ENCODE measurements at places on chromosomes 7 and 10. TPM values are rescaled to one million over a fixed set of nuclear protein-coding genes. Genes with fewer than 3 reads are reported as not detected.

DNA sequence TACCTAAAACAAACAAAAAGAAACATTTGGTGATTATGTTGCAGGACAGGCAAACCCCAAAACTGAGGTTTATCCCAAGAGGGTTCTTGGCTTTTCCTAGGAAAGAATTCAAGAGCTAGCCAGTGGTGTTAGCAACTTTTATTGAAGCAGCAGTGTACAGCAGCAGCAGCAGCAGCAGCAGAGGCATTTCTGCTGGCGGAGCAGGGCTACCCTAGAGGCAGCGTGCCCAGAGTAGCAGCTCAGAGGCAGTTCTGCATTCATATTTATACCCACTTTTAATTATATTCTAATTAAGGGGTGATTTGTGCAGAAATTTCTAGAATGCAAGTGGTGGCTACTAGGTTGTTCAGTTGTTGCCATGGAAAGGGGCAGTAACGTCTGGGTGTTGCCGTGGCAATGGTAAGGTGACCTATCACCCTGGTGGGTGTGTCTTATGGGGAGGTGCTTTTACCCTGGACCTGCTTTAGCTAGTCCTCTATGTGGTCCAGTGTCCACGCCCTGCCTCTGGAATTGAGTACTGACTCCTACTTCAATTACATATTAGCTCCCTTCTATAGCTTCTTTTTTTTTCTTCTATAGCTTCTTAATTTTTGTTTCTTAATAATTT lies 53.9 kb downstream of the VCL start:
- no peak for DNase-seq

DNA sequence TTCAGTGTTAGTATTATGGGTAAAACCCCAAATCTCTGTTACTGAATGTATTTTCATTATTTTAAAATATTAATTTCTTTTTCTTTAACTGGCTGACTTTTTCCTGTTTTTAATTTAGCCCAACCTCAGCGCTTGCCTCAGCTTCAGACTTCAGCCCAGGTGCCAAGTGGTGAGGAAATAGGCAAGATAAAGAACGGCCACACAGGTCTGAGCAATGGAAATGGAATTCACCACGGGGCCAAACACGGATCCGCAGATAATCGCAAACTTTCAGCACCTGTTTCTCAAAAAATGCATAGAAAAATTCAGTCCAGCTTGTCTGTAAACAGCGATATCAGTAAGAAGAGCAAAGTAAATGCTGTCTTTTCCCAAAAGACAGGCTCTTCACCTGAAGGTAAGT lies 57.5 kb downstream of the MDFIC start:
- peak; percentile 76 for DNase-seq

GRCh38 chr7:101990811-101991418 lies 173.5 kb downstream of the CUX1 start:
- DNase-seq: no peak

DNA sequence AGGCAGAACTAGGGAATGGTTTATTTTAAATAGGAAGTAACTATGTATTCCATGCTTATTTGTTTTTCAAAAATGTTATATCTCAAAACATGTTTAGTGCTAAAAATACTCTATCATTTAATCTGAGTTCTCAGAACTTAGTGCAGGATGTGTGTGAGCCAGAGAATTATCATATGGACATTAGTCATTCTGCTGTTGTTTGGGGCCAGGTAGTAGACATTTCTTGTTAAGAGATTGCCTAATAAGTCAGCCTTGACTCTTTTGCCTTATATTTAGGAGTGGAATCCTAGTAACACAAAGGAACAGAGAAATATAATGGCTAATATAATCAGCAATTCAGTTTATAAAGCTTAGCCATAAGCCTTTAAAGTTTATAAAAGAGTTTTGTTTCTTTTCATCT lies 149.8 kb downstream of the CCSER2 start:
- DNase-seq: no peak

GRCh38 chr7:151408498-151408838 lies 1.4 kb downstream of the WDR86 start:
- no peak for DNase-seq

DNA sequence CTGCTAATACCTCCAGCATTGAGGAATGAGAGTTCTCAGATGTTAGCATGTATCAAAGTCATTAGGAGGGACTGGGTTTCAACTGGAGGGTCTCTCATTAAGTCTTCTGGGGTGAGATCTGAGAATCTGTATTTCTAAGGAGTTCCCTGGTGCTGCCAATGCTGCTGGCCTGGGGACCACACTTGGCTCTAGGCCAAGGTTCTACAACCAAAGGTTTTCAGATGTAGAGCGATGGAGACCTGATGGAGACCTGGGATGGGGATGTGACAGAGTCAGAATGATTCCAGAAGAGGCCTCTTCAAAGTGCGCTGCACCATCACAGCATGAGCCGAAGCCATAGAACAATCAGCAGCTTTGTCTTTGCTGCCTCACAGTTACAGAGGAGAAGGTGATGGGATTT lies 27.2 kb downstream of the ST8SIA6 start:
- DNase-seq: no peak

DNA sequence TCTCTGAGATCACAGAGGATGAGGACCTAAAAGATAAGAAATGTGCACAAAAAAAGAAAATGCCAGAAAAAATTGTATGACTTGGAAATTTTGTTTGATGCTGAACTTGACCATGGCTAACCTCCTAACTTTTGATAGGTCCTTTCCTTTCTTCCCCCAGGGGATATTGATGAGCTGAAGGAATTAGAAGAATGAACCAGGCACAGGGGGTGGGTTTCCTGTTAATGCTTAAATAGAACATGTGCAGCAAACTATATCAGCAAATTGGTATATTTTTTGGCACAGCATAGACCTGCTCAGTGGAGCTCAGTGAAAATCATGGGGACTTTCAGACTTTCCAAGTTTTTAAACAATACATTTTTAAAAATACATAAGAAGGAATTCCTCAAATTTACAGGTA lies 300.7 kb downstream of the HDAC9 start:
- DNase-seq: no peak

DNA sequence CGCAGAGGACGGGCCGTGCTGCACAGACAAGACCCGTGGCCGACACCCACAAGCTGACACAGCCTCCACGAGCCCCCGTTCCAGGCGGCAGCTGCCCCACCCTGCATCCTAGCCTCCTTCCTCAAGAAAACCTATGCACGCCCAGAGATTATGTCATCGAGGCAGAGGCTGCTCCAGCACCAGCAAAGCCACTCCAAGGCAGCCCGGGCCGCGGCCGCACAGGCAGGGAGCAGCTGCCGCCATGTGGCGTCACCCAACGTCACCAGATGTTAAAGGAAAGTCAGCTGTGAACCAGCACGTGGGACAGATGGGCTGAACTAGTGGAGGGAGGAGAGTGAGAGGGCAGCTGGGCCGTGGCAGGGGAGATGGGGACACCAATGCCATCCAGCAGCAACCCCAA lies 59.8 kb downstream of the STK32C start:
- no peak for DNase-seq

- DNase-seq: peak; percentile 38
Measured at GRCh38 chr7:1673581-1674118, 3.6 kb downstream of the ELFN1 start.

GRCh38 chr7:70439651-70440050 lies 692.3 kb upstream of the GALNT17 start:
- no peak for DNase-seq

DNA sequence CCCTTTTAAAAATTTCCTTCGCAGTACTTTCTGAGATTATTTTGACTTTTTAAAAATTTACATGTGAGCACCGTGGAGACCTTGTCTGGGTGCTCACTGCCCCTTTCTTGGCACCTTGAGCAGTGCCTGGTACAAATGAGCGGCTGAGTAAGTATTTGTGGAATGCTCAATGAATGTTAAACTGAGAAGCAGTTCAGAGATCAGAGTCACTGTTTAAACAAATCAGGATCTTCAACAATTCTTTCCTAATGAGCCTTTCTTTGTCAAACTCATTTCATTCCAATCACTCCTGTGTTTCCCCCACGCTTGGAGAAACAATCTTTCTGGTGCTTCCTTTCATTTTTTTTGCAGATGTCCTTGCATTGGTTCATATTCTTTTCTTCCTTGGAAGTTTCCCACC lies 611.3 kb upstream of the GALNT17 start:
- DNase-seq: no peak

- DNase-seq: peak; percentile 95
Measured at GRCh38 chr7:36366718-36367560, 22.7 kb upstream of the ANLN start.

DNA sequence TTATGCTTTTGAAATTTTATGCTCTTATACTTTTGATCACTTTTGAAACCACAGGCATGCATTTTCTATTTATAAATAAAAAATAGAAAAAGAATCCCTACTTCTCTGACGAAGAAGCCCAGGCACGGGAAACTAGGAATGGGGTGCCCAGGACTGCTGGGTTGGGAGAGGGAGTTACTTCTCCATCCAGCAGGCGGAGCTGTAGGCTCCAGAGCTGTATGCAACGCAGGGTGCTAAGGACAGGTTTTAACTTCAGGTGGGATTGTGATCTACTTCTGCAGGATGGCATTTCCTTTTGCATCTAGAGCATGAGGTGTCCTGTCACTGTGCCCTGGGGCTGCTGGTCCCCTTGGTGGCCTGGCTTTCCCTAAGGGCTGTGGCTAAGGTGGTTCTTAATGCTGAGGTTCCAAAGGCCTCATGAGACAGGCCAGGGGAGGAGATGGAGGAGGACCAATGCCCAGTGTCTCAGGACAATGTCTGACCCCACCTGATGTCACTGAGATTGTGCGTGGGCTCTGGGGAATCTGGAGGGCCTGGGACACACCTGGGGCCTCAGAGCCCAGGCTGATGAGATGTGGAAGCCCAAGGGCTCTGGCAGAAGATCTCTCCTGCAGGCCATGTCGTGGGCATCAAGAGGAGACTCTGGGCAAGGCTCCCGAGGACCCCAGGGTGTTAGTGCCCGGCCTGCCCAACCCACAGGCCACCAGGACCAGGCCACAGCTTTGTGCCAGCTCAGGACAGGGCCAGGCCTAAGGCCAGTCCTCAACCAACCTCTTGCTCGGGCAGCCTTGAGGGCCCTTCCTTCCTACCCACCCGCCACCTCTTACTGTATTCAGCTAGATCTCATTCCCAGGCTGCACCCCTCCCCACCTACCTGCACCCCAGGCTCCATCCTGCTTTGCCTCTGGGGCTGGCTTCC lies 507 bp downstream of the CCDC201 start:
- DNase-seq: no peak

DNA sequence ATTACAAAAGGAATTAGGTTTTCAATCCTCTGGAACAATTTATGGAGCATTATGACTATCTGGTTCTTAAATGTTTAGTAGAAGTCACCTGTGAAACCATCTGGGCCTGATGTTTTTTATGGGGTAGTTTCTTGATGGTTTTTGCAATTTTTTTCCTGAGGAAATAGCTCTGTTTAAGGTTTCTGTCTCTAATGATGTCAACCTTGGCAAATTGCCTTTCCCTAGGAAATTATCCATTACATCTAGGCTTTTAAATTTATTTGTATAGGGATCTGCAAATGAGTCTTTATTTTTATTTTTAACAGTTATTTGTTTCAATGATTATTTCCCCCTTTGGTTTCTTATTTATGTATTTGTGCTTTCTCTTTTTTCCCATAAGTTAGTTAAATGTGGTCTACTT lies 222.8 kb downstream of the GALNT17 start:
- DNase-seq: no peak

GRCh38 chr10:1150638-1150955 lies 94.4 kb downstream of the WDR37 start:
- no peak for DNase-seq

GRCh38 chr10:74730246-74730645 lies 96.2 kb upstream of the KAT6B start:
- no peak for DNase-seq

Gene NEUROD6
- not detected for total RNA-seq

Gene CALCR
- total RNA-seq: not detected

Gene COL28A1
- total RNA-seq: 0.58 TPM

Gene LOXL4
- 0.55 TPM for total RNA-seq

Gene MYOZ1
- not detected for total RNA-seq

Gene CALML3
- total RNA-seq: not detected
